Liver (tissue), 10 donors: ENCODE measurements at places on chromosomes 4 and X.

GRCh38 chr4:109945056-109945455, 32.4 kb downstream of the EGF start:
- no peak for DNase-seq

DNA sequence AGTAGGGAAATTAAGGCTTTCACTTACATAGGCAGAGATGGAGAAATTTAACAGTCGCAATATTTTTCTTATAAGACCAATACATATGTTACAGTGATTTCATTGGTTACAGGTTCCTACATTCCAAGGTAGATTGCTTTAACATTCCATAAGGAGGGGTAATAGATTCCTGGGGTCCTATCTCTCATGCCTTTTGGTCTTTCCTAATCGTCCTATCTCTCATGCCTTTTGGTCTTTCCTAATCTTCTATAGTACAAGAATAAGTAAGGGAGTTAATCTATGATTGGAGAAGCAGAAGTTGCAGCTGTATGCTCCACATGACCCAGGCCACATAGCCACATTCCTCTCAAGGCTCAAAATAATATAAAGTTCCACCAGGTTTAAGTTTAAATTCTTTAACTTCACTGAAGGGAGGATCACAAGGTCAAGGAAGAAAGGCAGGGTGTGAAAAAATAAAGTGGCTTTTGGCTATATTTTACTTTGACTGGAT, 285.0 kb upstream of the BOD1L1 start:
- DNase-seq, result no peak

- DNase-seq, result no peak
These were observed 229.2 kb downstream of the PTTG2 start for GRCh38 chr4:38189445-38189844.

DNA sequence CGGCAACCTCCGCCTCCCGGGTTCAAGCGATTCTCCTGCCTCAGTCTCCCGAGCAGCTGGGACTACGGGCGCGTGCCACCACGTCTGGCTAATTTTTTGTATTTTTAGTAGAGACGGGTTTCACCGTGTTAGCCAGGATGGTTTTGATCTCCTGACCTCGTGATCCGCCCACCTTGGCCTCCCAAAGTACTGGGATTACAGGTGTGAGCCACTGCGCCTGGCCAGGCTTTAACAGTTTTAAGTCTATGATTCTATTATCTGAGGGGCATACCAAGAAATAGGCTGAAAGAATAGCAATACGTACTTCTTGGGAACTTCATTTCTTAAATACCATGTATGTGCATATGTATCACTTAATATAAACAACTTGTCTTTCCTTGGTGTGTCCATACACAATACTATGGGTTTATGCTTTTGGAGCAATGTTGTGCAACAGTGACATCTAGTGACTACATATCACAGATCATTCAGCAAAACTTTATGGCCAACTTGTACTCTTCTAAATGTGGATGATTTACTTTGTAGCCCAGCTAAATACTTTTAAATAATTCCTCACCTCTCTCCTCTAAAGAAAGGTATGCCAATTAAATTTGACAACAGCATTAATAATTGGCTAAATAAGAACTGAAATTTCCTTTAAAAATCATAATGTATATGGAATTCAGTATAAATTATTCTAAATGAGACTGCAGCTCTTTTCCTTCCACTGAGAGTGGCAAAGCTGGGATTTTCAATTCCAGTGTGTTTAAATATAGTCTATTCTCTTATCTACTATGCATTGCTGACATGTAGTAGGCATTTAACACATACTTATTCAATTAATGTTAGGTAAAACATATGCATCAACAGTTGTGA, 10.4 kb downstream of the SLC9B1 start:
- no peak for DNase-seq

- DNase-seq, result no peak
These were observed 10.2 kb upstream of the CDKN2AIP start for GRCh38 chr4:183434264-183434663.
